ENCODE measurements at places on chromosomes 16 and 17.

- no peak overlapping the region for H3K4me3 ChIP-seq
- H3K27me3 ChIP-seq = peaks cover 32% of the 10 kb centered on the region
- H3K27ac ChIP-seq = no peak overlapping the region
- DNase-seq = no peak
Measured at GRCh38 chr17:77734371-77735080, 224.0 kb upstream of the TNRC6C start.

- no peaks in the 10 kb centered on the region for H3K4me1 ChIP-seq
- no peak for DNase-seq
- no peak overlapping the region for H3K4me3 ChIP-seq
- H3K27me3 ChIP-seq = no peaks in the 10 kb centered on the region
Measured at GRCh38 chr17:21010705-21011596, 31.9 kb downstream of the USP22 start.

- H3K27me3 ChIP-seq = no peaks in the 10 kb centered on the region
- no peak overlapping the region for H3K4me3 ChIP-seq
- H3K36me3 ChIP-seq = no peaks in the 10 kb centered on the region
- no peak overlapping the region for H3K27ac ChIP-seq
Measured at GRCh38 chr16:54040480-54040879, 246.1 kb downstream of the IRX3 start.

DNA sequence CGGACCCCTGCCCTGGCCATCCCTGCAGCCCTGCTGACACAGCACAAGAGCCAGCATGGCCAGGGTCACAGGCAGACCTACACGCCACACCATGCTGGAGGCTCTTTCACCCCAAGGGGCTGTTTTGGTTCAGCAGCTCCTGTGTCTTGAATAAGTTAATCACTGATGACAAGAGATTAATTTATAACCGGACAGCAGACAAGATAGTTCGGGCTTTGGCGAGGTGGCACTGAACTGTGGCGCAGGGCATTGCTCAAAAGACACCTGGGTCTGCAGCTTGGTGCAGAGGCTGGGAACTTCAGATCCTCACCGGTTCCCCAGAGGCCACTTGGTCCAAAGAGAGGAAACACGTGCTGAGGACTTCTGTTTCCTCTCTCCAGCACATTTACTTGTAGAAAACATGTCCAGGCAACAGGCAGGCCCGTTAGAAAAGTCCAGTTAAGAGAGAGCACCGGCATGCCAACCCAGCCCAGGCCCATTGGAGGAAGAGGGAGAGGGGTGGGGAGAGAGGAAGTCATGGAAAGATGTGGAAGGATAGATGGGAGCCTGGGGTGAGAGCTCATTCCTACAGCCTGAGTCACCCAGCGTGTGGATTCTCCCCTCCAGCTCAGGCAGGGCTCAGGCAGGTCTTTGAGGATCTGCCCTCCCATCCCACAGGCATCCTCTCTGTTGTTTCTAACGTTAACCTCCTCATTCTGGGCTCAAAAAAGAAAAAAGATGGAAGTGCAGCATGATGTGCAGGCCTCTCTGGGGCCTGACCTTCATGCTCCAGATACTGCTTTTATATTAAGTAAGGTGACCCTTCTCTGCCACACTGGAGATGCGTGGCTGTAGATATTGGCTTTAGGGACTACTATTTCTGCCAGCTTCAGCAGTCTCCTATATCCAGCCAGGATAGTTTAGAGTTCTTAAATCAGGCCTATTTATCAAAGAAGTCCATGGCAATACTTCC lies 80.0 kb upstream of the HNF1B start:
- H3K36me3 ChIP-seq = no peaks in the 10 kb centered on the region
- no peaks in the 10 kb centered on the region for H3K27me3 ChIP-seq
- H3K27ac ChIP-seq = no peak overlapping the region
- DNase-seq = no peak
- H3K4me1 ChIP-seq = no peaks in the 10 kb centered on the region

- DNase-seq = no peak
- no peaks in the 10 kb centered on the region for H3K36me3 ChIP-seq
- peaks cover 2% of the 10 kb centered on the region for H3K27me3 ChIP-seq
Measured at GRCh38 chr17:17041018-17041521, 1.2 kb upstream of the MPRIP start.

DNA sequence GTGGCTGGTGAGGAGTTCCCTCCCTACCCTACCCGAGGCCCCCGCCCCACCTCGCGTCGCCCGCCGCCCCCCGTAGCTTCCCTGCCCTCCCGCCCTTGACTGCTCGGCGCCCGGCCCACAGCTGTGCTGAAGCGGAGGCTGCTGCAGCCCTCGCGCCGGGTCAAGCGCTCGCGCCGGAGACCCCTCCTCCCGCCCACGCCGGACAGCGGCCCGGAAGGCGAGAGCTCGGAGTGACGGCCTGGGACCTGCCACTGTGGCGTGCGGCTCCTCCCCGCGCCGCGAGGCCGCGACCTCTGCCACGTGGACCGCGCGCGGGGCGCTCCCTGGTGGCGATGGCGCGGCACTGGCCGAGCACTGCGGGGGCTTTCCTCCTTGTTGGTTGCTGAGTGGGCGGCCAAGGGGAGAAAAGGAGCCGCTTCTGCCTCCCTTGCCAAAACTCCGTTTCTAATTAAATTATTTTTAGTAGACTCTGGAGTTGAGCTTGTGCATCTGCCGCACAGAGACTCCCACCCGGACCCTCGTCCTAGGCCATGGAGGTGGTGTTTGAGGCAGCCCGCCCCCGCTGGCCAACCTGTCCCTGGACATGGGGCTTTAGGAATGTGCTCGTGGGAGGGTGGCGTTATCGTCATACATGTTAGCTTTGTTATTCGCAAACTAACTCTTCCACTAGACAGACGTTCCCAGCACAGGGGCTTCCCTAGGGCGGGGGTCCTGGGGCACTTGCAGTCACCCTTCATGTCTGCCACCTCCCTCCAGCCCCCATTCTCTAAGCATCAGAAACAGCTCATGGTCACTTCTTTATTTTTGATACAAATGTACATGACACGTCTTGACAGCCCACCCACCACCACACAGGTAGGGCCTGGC lies 4.4 kb downstream of the TP53I13 start:
- H3K27ac ChIP-seq = no peak overlapping the region
- H3K36me3 ChIP-seq = peaks cover 26% of the 10 kb centered on the region
- no peak for DNase-seq
- no peaks in the 10 kb centered on the region for H3K27me3 ChIP-seq
- no peak overlapping the region for H3K4me3 ChIP-seq
- H3K4me1 ChIP-seq = peaks cover 5% of the 10 kb centered on the region

- peaks cover 9% of the 10 kb centered on the region for H3K4me1 ChIP-seq
- no peaks in the 10 kb centered on the region for H3K36me3 ChIP-seq
- DNase-seq = no peak
- no peak overlapping the region for H3K4me3 ChIP-seq
Measured at GRCh38 chr16:79261481-79261940, 339.0 kb downstream of the MAF start.

GRCh38 chr16:31224092-31224955 lies 7.4 kb upstream of the PYDC1 start:
- H3K4me3 ChIP-seq = no peak overlapping the region
- no peaks in the 10 kb centered on the region for H3K36me3 ChIP-seq
- no peaks in the 10 kb centered on the region for H3K27me3 ChIP-seq
- no peaks in the 10 kb centered on the region for H3K4me1 ChIP-seq
- no peak for DNase-seq

DNA sequence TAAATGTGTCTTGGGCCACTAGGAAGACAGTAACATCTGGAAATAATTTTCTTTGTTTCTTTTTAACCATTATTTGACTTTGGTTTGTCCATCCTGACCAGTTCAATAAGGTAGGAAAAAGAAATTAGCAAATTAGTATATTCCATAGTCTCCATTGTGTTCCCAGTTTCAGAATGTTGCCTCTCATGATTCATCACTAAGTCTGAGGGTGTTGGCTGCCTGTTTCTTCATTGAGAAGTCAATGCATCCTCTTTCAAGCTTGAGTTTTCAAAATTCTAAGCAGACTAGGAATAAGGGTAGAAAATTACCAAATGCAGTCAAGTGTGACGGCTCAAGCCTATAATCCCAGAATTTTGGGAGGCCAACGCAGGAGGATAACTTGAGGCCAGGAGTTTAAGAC lies 41.9 kb downstream of the ZFHX3 start:
- no peak for DNase-seq
- no peak overlapping the region for H3K4me3 ChIP-seq
- H3K27ac ChIP-seq = no peak overlapping the region
- H3K27me3 ChIP-seq = no peaks in the 10 kb centered on the region
- no peaks in the 10 kb centered on the region for H3K36me3 ChIP-seq
- no peaks in the 10 kb centered on the region for H3K4me1 ChIP-seq

- peak overlapping the region; percentile 77 for H3K27ac ChIP-seq
- H3K27me3 ChIP-seq = no peaks in the 10 kb centered on the region
- H3K36me3 ChIP-seq = peaks cover 2% of the 10 kb centered on the region
- peak overlapping the region; percentile 96 for H3K4me3 ChIP-seq
Measured at GRCh38 chr16:29662000-29662728, 883 bp upstream of the SPN start.

DNA sequence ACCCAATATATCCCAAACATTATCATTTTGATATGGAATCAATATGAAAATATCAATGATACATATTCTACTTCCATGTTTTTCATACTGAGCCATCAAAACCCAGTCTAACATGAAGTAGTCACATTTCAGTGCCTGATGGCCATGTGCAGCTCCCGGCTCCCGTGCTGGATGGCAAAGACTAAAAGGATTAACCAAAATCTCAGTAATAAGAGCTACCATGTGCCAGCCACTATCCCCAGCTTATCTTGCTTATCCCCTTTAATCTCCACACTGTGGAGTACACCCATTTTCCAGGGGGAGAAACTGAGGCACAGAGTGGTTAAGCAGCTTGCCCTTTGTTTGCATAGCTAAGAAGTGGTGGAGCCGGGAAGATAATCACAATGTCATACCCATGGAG lies 9.2 kb downstream of the CD300LG start:
- no peaks in the 10 kb centered on the region for H3K27me3 ChIP-seq
- no peak for DNase-seq
- H3K36me3 ChIP-seq = no peaks in the 10 kb centered on the region
- no peak overlapping the region for H3K4me3 ChIP-seq
- H3K27ac ChIP-seq = no peak overlapping the region
- no peaks in the 10 kb centered on the region for H3K4me1 ChIP-seq

- DNase-seq = peak; percentile 26
- H3K27ac ChIP-seq = peak overlapping the region; percentile 79
- no peaks in the 10 kb centered on the region for H3K36me3 ChIP-seq
Measured at GRCh38 chr17:27471321-27472269, 15.3 kb downstream of the KSR1 start.

GRCh38 chr17:82281076-82281475 lies 7.6 kb upstream of the CSNK1D start:
- H3K27ac ChIP-seq = no peak overlapping the region
- peaks cover 21% of the 10 kb centered on the region for H3K27me3 ChIP-seq
- no peak overlapping the region for H3K4me3 ChIP-seq

Measured in T-cell (primary cell).